ENCODE measurements at places on chromosomes 13 and 19.

GRCh38 chr13:113064534-113065405 lies 40.8 kb upstream of the F7 start:
- DNase-seq, result peak; percentile 95

GRCh38 chr19:48152551-48152950 lies 17.6 kb downstream of the LIG1 start:
- peak; percentile 56 for DNase-seq

DNA sequence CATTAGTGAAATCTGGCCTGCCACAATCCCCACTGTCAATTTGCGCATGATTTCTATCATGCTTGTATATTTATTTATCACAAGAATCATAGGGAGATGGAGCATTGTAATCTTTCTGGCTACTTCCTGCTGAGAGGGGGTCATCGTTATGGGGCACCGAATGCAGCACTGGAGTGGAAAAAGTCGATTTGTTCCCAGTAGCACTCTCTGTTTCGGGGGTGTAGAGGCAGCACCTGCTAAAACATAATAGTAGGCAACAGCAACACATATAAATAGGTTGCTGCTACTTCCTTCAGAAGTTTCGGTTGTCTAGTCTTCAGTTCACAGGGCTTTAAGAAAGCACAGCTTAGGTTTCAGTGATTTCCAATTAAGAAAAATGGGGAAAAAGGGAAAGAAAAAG lies 23.4 kb upstream of the CEACAM21 start:
- DNase-seq, result no peak

GRCh38 chr19:35267353-35267817 lies 1.4 kb upstream of the USF2 start:
- DNase-seq, result no peak

DNA sequence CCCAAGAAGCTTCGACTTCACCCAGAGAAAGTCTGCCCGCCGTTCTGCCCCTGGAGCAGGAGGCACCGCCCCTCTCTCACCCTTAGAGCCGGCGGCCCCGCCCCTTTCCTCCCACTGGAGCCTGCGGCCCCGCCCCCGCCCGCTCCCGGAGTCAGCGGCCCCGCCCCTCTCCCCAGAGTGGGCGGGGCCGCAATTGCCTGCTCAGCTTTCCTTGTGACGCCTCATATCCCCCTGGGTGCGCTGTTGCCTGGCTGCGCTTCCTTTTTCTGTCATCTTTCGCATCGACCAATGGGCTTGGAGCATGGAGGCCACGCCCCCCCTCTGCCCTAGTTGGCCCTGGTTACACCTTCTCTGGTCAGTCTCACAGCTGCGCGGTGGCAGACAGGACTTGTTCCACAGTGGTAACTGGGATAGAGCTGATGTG lies 38.2 kb upstream of the ZNF492 start:
- DNase-seq, result no peak

DNA sequence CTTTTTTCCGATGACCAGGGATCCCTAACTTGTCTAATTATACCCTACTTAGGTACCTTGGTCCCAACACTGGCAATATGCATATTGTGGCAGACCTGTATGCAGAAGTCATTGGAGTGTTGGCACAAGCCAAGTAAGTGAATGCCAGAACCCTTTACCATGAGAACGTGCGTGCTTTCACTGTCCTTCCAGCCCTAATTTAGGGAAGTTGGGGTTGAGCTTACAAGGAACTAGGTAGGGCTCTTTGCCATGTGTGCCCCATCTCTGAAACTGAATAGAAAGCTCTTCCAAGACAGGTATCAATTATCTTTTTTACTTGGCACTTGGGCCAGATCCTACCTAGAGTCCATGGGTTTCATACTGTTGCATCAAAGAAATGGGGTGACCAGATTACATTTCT lies 93.2 kb downstream of the FRY start:
- DNase-seq, result no peak

DNA sequence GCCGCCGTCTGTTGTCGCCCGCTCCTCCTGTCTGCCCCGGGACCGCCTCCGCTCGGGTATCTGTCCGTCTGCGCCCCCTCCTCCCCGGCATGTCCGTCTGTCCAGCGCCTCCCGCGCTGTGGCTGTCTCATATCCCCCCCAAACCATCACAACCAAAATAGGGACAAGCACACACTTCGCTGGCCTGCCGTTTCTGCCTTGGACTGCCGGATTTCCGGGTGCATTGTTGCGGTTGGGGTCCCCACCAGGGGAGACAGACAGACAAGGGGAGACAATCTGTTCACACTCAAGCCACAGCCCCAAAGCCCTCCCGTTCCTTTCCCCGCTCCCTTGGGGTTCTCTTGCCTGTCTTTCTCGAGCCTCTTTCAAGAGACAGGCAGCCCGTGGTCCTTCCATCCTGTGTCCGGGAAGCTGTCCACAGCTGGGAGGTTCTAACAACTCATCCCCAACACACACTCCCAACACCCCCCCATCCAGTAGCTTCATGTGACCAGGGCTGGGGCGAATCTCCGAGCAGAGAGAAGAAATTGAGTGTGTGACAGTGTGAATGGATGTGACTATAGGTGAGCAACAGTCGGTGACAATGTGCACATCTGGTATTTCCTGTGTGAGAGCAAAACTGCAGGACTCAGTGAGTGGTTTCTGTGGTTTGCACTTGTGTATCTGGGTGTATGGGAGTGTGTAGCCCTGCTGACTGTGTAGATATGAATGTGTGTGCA lies 16.5 kb upstream of the FOSB start:
- peak; percentile 75 for DNase-seq

- DNase-seq, result peak; percentile 33
Observed at GRCh38 chr19:6678690-6679109, 8.7 kb upstream of the TNFSF14 start.

DNA sequence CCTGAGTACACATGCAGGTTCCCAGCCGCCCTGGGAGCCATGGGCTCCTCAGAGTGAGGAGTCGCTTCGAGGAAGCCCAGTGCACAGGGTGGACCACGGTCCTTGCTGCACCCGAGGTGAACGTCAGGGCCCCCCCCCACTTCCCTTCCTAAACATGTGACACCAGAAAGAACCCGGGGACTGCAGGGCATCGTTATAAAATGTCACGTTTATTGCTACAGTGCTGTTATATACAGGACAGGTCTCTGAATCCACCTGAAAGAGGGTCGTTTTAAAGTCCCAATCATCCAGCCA lies 3.8 kb upstream of the UQCR11 start:
- DNase-seq, result no peak

- DNase-seq, result peak; percentile 100
Observed at GRCh38 chr13:30847650-30848307, 58.3 kb upstream of the MEDAG start.

GRCh38 chr13:50682002-50682401 lies 161.5 kb downstream of the DLEU7 start:
- no peak for DNase-seq

- DNase-seq, result no peak
Observed at GRCh38 chr13:69683921-69684686, 423.5 kb upstream of the ATXN8OS start.

GRCh38 chr19:54138489-54139256 lies 1.1 kb downstream of the CNOT3 start:
- DNase-seq, result no peak

DNA sequence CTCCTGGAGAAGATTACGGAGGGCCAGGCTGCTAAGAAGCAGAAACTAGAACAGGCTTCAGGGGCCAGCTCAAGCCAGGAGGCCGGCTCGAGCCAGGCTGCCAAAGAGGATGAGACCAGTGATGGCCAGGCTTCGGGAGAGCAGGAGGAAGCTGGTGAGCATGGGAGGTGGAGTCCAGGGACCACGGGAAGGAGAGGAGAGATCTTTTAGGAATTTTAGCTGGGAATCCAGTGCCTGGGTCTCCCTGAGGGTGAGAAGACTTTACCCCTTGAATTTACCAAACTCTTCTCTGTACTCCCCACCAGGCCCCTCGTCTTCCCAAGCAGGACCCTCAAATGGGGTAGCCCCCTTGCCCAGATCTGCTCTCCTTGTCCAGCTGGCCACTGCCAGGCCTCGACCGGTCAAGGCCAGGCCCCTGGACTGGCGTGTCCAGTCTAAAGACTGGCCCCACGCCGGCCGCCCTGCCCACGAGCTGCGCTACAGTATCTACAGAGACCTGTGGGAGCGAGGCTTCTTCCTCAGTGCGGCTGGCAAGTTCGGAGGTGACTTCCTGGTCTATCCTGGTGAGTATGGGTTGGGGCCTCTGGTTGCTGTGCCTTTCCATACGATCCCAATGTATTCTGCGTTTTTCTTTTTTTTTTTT lies 824 bp downstream of the TSEN34 start:
- no peak for DNase-seq

GRCh38 chr13:28140433-28141125 lies 2.2 kb downstream of the PAN3 start:
- peak; percentile 3 for DNase-seq
